CD8-positive, alpha-beta memory T cell (primary cell): ENCODE measurements at places on chromosomes 16 and 17.

- no peak for DNase-seq
Measured at GRCh38 chr17:19239544-19239943, 2.4 kb downstream of the EPN2 start.

GRCh38 chr16:59993101-59993500 is 1259.0 kb upstream of the GOT2 start:
- no peak for DNase-seq

DNA sequence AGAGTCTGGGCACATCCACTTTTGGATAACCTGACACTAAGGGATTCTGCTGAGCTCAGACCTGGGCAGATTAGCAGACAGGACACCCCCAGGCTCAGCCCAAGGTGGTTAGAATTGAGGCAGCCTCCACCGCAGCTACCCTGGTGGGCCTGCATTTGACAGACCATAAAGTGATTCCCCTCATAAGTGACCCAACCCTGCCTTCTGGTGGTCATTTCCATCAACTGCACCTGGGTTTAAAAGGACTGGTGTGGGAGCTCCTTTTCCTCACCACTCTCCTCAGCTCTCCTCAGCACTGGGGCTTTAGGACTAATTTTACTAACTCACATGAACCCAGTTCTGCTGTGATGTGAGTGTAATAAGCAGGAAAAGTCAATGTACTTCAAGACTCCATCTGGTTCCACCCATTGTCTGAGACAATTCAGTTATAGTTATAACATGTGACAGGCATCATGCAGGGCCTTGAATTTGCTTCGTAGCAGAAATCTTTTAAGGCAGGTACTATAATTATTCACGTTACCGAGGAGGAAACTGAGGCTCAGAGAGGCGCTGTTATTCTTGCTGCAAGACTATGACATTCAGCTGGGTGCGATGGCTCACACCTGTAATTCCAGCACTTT is 42.5 kb downstream of the MYH3 start:
- no peak for DNase-seq

DNA sequence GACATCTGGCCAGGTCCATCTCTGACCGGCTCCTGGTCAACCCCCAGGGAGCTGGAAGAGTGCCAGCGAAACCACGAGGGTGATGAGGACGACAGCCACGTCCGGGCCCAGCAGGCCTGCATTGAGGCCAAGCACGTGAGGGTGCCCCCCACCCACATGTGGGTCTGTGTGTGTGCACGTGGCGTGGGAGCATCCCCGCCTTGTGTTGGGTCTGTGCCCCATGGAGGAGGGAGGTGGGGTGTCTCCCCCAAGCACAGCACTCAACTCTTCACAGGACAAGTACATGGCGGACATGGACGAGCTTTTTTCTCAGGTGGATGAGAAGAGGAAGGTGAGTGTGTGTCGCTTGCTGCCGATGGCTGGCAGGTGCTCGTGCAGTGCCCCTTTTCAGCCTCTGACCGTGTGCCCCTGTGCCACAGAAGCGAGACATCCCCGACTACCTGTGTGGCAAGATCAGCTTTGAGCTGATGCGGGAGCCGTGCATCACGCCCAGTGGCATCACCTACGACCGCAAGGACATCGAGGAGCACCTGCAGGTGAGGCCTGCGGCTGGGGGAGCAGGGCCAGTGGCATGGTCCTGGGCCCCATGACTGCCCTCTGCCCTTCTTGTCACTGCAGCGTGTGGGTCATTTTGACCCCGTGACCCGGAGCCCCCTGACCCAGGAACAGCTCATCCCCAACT is 1.7 kb downstream of the STUB1 start:
- DNase-seq = no peak

DNA sequence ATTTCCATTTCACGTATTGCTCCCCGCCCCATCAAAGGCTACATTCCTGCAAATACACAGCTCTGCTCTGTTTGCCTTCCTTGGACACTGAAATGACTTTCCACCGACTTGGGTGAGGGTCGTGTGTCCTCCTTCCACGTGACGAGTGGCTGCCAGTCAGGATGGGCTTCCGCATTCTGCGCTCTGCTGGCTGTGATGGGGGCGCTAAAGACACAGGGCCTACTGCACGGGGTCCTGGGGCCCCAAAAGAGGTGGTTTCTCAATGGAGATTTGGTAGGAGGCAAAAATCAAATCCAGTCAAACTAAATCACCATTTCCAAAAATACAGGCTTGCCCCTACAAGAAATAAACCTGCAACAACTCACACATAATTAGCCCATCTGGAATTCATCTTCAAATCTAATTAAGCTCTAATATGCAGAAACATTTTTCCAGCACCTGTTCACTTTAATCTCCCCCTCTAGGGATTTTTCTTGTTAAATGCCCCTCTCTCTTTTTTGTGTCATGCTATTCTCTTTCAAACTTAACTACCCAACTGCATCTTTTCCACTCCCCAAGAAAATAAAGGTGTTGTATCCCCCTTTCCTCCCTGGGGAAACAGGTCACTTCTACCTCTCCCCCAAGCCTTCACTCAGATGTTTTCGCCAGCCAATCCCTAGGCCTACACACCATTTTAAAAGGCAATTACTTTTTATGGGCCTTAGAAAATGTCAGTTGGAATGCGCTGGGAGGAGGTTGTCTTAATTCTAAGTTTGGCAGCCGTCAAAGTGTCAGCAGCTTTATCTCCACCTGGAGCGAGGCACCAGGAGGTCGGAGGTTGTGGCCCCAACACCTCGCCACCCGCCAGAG is 21.9 kb upstream of the FAAP100 start:
- DNase-seq = no peak
